MM.1S (cell line): ENCODE measurements at places on chromosomes 3 and 15.

DNA sequence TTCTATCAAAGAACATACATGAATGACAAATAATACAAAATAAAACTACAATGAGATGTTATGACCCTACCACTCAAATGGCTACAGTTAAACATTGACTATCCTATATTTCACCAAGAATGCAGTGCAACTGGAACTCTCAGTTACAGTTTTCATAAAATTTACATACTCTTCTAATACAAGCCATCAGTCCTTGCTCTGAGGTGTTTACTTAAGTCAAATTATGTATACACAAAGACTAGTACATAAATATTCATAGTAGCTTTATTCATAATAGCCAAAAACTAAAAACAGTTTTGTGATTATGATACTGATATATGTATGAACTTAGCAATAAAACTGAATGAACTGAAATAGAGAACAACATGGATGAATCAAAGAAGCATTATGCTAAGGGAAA, 19.2 kb downstream of the MLF1 start:
- no peak for DNase-seq

GRCh38 chr3:71129611-71130431, 453.7 kb downstream of the FOXP1 start:
- DNase-seq, result peak; percentile 19

GRCh38 chr3:159765030-159765859, 223.4 kb upstream of the IL12A start:
- no peak for DNase-seq

- DNase-seq, result peak; percentile 55
These were observed 82.8 kb upstream of the CDV3 start for GRCh38 chr3:133490468-133491351.
